ENCODE measurements at places on chromosomes 5 and 9.
A peak's percentile ranks its signal among the peaks of the same experiment; 100 is the strongest.

DNA sequence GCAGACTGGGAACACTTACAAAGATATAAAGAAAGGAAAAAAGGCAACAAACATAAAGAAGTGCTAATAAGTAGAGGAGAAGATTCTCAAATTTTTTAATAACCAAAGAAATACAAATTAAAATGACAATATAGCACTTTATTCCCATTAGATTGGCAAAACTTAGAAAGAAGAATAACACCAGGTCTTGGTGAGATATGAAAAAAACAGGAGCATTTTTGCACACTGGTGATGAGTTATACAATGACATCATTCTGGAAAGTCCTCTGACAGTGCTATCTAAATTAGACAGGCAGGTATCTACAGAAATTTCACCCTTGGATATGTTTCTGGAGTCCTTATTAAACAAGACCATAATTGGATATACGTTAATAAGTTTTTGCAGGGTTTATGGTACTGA, 9.5 kb upstream of the SFXN1 start:
- DNase-seq = no peak

DNA sequence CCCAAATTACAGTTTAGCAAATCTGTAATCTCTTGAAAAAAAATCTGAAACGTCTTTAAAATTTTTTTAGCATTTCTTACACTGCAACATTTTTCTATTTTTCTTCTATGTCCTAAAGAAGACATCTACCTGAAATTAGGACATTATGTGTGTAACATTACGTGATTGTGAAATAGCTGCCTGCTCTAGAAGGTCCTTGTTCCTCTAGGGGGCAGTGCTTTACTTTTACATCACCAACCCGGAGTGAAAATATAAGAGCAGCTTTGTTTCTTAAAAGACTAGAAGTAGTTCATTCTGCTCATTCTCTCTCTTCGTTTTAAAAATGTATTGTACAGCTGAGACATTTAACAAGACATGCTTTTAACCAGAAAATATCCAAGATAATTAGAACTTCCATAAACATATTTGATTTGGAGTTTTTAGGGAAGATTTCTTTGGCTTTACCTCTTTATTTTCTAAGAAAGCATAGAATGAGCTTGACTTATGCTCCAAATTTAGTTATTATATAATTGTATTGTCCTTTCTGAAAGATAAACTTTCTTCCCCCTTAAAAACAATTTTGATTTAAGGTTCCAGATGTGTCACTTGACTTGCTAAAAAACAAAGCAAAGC, 48.1 kb upstream of the RIOK2 start:
- peak; percentile 34 for DNase-seq

DNA sequence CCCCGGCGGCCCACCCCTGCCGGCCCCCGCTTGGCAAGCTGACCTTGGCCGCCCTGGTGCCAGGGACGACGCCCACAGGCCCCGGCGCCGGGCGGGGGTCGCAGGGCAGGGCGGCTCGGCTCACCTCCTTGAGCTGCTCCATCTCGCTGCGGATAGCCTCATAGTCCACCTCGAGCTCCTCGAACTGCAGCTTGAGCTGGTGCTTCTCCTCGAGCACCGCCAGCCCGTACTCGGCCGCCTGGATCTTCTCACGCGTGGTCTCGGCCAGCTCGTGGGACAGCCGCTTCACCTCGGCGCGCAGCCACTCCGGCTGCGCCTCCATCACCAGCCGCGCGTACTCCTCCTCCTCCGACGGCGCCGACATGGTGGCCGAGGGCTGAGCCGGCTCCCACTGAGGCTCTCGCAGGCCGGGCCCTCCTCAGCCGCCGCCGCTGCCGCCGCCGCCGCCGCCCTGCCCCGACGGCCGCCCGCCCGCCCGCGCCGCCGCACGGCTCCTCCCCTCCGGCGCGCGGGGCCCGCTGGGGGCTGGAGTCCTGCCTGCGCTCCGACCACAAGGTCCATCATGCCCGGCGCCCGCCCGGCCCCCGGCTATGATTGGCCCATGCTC, at the start of gene BICD2:
TSS of gene BICD2 (minus strand) at position 453 of the 607 bp plus-strand sequence. CDS start at position 364, 89 bp downstream.
- DNase-seq = no peak

- DNase-seq = peak; percentile 68
These were observed 77.3 kb downstream of the UBE2QL1 start for GRCh38 chr5:6525910-6526309.

DNA sequence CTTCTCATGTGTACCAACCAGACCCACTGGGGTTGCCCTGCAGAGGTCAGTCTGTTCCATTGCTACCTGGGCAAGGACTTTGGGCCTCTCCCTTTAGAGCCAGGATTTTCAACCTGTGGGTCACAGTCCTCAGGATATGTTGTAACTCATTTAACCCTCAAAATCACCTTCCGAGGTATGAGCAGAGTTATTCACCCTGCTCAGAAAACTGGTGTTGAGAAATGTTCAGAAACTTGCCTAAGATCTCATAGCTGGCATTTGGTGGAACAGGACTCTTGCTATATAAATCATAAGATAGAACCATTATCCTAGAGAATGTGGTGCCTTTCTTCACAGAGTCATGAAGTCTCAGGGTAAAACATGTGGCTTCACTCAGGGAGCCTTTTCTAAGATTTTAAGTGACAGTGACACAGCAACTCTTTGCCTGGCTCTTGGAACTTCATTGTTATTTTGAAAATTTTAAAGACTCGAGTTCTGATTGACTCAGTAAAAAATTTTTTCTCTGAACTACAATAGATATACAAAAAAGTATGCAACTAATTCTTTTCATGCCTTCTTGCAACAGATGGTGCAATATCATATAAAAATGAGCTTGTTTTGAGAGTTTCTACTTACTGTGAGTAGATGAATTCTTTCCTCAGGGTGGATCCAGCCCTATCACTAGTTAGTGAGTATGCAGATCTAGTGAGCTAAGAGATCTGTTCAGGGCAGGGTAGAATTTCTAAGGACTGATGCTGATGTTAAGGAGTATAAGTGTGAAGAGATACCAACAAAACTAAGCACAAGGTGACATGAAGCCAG, 29.5 kb downstream of the CAST start:
- no peak for DNase-seq

DNA sequence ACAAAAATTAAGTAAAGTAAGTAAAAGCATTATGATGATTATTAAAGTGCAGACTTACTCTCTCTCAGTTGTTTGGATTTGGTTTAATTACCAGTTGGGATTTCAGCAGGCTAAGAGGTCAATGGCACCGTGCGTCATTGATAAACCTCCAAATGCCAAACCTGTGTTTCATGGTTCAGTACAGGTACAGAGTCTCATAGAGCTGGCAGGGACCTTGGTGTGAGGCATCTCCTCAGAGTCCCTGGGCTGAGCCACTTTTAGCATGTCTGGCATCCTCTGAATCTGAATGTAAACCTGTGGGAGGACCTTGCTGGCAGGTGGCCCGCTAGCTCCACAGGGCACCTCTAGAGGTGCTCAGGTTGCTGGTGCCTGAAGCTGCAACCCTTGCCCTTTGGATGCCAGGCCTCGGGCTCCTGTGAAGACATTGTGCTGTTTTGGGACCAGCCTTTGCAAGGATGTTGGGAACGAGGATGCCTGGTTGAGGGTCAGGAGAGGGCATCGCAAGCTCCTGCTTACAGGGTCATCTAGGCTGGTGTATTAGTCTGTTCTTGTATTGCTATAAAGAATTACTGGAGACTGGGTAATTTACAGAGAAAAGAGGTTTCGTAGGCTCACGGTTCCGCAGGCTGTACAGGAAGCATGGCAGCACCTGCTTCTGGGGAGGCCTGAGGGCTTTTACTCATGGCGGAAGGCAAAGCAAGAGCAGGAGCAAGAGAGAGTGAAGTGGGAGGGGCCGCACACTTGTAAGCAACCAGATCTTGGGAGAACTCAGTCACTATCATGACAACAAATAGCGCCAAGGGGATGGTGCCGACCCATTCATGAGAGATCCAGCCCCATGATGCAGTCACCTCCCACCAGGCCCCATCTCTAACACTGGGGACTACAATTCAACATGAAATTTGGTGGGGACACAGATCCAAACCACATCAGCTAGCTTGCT, 14.9 kb upstream of the STC2 start:
- no peak for DNase-seq

DNA sequence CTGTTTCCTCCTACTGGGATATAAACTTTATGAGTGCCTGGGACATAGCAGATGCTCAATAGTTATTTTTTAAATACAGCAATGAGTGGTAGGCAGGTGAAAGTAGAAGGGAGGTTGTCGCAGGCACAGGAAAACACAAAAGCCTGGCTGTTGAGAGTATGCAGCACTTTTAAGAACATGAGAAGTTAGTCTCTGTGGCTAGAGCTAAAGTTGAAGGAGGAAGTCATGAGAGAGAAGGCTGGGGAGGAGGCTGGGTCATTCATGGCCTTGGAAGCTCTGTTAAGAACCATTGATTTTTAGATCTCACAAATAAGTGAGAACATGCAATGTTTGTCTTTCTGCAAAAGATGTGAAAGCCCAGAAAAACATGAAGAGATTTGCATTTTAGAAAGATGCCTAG, 126.7 kb downstream of the PRKACG start:
- no peak for DNase-seq

DNA sequence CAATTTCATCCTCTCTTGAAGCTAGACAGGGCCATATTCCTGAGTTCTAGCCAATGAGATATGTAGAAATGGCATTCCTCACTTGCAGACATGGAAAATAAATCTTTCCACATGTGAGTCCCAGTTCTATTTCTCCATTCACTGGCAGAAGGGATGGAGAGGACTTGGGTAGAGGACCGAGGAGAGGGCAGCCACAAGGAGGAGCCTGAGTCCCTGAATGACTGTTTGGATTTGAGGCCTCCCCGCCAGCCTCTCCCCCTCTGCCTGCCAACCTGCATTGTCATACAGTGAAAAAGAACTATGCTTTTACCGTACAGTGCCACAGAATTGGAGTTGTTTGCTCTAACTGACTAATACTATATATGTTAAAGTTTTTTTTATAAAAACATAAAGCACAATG, 583.0 kb upstream of the WWC1 start:
- DNase-seq = no peak

DNA sequence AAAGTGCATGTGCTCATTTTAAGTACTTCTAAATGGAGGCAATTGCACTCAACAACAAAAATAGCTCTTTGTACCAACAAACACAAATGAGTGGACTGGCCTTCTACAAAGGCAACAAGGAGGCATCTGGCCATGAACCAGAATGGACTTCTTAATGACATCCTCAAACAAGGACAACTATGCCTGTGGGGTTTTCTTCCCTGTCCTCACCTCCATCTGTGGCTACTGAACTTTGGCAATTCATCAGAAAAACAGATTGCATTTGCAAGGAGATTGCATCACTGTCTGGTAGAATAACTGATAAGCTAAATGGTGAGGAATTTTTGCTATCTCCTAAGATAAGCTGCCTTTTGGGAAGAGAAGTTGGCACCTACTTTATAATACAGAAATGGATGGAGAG, 447.3 kb upstream of the CCNG1 start:
- DNase-seq = no peak

- no peak for DNase-seq
These were observed 61.1 kb downstream of the LMNB1 start for GRCh38 chr5:126837906-126838539.

DNA sequence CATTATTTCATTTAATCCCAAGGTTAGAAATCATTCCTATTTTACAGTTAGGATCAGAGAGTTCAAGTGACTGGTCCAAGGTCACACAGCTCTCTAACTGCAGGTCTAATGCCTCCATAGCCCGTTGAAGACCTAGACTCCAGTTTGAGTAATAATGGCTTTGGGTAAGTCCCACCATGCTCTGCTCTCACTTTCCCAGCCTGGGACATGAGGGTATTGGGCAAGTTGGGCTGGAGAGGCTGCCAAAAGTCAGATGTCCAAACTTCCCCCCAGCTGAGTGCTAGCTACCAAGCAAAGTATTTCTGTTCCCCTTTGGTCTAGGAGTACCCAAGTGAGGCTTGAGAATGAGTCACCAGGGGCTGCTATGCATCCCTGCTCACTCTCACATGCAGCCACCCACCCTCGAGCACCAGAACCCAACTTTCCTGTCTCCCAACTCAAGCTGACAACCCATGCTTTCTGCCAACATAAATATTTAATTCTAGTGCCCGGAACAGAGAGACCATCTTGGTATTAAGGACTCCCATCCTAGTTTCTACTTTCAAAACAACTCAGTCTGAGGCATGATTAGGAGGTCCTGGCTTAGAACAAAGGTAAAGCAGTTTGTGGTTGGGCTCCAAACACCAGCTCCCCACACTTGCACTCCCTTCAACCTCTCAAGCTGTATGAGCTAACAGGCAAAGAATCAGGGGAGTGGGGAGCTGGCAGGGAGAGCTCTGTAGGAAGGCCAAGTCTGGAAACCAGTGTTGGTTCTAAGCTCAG, 236.5 kb upstream of the TRIM32 start:
- no peak for DNase-seq

- no peak for DNase-seq
These were observed 27.2 kb downstream of the RANBP6 start for GRCh38 chr9:5988265-5988664.

- DNase-seq = no peak
These were observed 17.7 kb downstream of the MLLT3 start for GRCh38 chr9:20604562-20604961.

DNA sequence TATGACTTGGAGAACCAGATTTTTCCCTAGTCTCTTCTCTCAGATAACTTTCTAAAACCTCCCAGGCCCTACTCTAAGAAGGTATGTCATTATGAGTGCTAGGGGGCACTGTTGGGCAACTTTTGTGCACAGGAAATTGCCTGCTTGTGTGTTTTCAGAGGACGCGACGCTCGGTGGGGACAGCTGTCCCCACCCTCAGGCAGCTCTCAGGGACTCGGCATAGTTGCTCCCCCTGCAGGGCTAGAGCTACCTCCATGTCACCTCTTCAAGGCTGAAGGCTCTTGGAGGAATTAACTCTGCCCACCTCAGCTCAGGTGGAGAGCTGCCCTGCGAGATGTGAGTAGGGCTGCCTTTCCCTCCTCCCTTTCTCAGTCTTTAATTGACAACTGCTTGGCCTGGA, 10.2 kb upstream of the TIFAB start:
- DNase-seq = peak; percentile 84

DNA sequence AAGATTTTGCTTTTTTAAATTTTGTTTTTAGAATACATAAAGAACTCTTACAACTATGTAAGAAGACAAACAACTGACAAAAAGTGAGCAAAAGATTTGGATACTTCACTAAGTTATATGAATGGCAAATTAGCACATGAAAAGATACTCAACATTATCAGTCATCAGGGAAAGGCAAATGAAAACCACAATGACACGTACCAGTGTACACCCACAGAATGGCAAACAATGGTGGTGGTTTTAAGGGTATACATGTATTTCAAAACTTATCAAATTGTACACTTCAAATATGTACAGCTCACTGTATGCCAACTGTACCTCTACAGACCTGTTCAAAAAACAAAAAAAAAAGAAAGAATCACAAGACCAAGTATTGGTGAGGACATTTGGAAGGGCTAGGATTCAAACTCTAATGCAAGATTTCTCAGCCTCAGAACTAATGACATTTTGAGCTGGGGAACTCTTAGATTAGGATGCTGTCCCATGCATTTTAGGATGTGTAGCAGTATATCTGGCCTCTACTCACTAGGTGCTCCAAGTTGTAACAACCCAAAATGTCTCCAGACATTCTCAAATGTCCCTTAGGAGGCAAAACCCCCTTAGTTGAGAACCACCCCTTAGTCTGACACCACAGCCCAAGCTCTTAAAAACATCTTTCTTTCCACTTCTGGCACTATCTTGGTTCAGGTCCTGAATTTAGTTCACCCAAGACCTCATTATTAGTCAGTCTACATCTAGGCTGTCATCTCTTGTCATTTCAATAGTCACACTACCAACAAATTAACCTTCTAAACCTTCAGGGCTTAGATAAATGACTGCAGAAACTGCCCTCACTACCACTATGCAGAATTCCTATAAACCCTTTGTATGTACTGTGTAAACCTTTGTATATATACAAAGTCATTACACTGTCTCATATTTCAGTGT, 9.7 kb downstream of the SCAI start:
- no peak for DNase-seq

GRCh38 chr9:710951-711745, 130.3 kb upstream of the DMRT1 start:
- DNase-seq = no peak
